Left lobe of liver (tissue), 2 donors: ENCODE measurements at places on chromosomes 5 and 9. TPM values are rescaled to one million over a fixed set of nuclear protein-coding genes. Genes with fewer than 3 reads are reported as not detected.

Gene HTR1A
- not detected for total RNA-seq

Gene OBP2B
- not detected for total RNA-seq

Gene NEURL1B
- total RNA-seq = 9.5 TPM

GRCh38 chr5:136195971-136196820 is 3.2 kb upstream of the SMIM32 start:
- DNase-seq = no peak
